ENCODE measurements at places on chromosomes 7 and 10. TPM values are rescaled to one million over a fixed set of nuclear protein-coding genes. Genes with fewer than 3 reads are reported as not detected.

Gene TCERG1L
- total RNA-seq: not detected

Gene NPY4R2
- total RNA-seq: 3.9 TPM

Gene GPRIN2
- 0.27 TPM for total RNA-seq

Gene LRRD1
- total RNA-seq: 0.83 TPM

Gene LEP
- not detected for total RNA-seq

Gene NUTM2E
- not detected for total RNA-seq

Gene OR6B1
- total RNA-seq: not detected

Gene SCRN1
- 53.9 TPM for total RNA-seq

Gene NANOS1
- total RNA-seq: 3.9 TPM

Gene GPC2
- total RNA-seq: 1.7 TPM

Gene ITIH5
- total RNA-seq: 106 TPM

Gene PNLIPRP2
- total RNA-seq: not detected

Gene LDB1
- 74.2 TPM for total RNA-seq

Gene CHN2
- 10.7 TPM for total RNA-seq

Gene ST8SIA6
- 1.4 TPM for total RNA-seq

Gene SORBS1
- total RNA-seq: 1,403 TPM
